NCI-H2029 (cell line): ENCODE measurements at places on chromosomes 1 and 21.
A peak's percentile ranks its signal among the peaks of the same experiment; 100 is the strongest.

GRCh38 chr1:85376356-85376755 is 88.6 kb downstream of the DDAH1 start:
- DNase-seq = no peak

- DNase-seq = no peak
These were observed 40.5 kb downstream of the PATJ start for GRCh38 chr1:61782771-61783170.

GRCh38 chr1:43206600-43207228 is 34.6 kb downstream of the CFAP57 start:
- DNase-seq = no peak

- DNase-seq = no peak
These were observed 29.1 kb upstream of the ZNF281 start for GRCh38 chr1:200438911-200439310.

DNA sequence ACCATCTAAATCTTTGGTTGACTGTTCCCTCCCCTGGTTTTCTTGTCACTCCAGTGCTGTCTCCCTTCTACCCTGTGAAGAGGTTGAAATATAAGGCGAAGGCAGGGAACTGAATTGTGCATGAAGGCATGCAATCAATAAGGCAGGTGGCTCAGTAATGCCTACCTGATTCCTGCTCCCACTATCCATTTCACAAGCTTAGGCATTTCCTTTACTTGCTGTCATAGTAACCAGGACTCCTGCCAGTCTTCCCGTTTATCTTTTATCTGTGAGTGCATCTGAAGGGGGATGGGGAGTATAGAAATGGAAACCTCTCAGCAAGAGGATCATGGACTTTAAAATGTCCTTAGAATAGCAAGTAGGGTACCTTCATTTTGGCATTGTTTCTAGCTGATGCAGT is 40.5 kb downstream of the MRPS6 start:
- peak; percentile 43 for DNase-seq

DNA sequence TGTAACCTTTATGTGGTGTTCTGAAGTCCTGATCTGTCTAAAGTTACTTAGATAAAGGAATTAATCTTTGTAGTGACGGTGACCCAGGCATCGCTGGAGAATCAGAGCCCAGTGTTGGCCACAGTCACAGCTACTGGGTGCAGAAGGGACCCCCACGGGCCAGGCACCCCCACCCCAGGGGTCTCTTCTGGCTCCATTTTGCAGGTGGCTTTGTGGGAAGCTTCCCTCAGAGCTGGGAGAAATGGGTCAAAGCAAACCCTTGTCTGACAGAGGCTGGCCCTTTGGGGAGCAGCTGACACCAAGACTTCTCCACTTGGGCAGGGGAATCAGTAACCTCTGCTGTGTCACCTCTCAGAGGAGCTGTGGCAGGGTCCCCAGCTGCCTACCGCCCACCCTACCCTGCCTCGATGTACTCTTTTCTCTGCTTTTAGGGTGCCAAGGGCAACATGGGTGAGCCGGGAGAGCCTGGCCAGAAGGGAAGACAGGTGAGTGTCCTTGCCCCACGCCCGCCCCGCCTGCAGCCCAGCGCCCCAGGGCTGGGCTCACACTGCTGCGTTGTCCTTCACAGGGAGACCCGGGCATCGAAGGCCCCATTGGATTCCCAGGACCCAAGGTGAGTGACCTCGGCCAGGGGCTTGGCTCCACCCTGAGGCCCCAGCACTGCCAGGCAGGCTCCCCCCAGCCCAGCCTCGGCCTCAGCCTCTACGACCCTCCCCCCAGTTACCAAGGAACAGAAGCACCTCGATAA is 17.7 kb downstream of the COL6A2 start:
- no peak for DNase-seq

DNA sequence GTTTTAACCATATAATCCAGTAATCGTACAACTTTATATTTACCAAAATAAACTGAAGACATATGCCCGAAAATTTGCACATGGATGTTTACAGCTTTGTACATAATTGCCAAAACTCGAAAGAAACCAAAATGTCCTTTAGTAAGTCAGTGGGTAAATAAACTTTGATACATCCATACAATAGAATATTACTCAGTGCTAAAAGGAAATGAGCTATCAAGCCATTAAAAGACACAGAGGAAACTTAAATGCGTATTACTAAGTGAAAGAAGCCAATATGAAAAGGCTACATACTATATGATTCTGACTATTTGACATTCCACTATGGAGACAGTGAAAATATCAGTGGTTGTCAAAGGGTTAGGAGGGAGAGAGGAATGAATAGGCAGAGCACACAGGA is 23.4 kb downstream of the GNG12 start:
- DNase-seq = no peak

GRCh38 chr1:98793136-98793535 is 131.6 kb downstream of the SNX7 start:
- no peak for DNase-seq

GRCh38 chr1:46605232-46605631 is 1.2 kb upstream of the MKNK1 start:
- no peak for DNase-seq

DNA sequence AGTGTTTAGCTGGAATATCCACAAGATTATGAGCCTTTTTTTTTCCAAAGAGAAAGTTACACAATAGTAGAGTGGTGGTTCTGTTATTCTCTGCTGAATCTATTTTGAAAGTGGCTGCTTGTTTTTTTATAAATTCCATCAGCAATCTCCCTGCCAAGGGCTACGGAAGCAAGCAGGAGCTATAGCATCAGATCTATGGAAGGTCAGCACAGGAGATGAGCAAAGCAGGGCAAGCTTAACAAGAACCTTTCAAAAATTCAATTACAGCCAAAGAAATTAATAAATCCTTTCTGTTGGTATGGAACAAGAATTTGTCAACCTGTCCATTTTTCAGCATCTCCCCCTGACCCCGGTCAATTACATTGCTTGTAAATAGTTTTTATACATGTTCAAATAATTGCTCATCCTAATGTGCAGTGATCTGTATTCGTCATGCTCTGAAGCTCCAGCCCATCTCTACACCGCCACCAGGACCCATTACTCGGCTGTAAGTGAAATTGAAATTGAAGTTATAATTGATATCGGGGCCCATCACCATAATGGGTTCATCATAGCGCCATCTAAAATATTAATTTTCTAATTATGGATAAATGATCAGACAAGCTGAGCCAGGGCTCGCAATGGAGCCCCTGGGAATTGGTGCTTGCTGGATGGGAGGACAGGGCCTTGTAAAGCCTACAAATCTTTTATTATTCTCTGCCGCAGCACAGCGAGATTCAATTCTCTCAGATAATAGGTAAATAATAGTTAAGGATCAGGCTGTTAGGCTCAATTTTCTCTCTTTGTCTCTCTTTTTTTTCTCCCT is 215.1 kb downstream of the ATG4C start:
- no peak for DNase-seq

DNA sequence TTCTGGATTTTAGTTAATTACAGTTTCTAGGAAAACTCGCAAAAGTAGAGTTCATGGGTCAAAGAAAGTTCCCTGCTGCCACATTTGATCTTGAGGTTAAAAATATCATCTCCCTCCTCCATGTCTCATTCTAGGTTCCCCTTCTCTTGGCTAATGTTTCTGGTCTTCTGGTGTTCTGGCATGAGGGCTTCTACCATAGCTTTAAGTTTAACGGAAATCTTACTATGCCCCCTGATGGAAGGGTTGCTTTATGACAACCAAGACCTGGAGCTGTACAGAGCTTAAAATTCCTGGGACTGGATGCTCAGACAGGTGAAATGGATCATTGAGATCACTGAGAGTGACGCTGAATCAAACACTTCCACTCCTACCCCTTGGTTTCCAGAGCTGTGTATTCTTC is 1881.7 kb downstream of the MRPL39 start:
- DNase-seq = no peak

DNA sequence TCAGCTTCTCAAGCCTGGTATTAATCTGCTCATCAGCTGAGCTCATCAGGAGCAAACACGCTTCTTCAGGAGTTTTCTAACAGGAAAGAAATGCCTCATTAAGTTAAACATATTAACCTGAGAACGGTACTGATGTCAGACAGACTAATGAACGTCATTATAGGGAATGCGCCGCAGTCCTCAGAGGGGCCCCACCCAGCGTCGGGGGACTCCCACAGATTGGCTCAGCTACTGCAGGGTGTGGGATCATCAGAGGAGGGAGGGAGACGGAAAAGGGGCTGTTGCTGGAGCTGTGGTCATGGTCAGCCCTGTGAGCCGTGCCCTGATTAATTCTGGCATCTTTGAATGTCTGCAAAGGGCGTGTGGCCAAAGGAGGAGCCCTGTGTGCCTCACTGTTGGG is 348.5 kb downstream of the PTPRU start:
- no peak for DNase-seq

- no peak for DNase-seq
These were observed 67.6 kb upstream of the HMCN1 start for GRCh38 chr1:185666582-185666981.

GRCh38 chr1:203638103-203638475 is 11.5 kb downstream of the ATP2B4 start:
- DNase-seq = peak; percentile 24

GRCh38 chr1:218347723-218348627 is 2.8 kb downstream of the TGFB2 start:
- DNase-seq = no peak

GRCh38 chr1:91053630-91054029 is 31.8 kb upstream of the ZNF644 start:
- no peak for DNase-seq

- DNase-seq = no peak
These were observed 120.3 kb downstream of the PTPRU start for GRCh38 chr1:29356663-29357062.

DNA sequence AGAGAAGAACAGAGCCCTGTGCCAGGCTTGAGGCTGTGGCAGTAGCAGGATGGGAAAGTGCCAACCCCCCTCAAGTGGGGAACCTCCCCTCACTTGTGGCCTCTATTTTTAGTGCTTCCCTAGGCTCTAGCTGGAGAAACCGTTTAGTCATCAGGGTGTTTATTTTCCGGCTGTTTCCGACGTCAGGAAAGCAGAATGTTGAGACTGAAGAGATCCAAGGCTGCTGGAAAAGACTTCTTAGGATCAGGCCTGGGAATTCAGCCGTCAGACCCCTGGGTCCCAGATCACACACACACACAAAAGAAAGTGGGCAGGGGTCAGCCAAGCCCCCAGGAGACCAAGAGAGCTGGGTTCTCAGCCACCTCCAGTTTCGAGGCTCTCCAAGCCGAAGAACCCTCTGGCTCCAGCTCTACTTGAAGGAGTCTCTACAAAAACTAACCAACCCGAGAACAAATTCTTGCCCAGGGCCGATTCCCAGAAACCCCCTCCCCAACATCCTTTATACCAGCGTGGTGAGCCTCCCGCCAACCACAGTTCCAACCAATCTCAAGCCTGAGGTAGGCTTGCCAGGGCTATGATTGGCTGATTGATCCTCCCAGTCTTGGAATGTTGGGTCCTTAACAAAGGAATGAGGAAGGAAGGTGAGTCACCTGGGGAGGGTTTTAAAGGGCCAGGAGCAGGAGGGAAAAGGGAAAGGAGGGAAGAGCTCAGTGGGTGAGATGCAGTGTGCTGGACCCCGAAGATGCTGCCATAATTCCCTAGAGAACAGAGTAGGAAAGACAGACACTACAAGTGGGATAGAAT is 2.5 kb upstream of the MEF2D start:
- peak; percentile 38 for DNase-seq

DNA sequence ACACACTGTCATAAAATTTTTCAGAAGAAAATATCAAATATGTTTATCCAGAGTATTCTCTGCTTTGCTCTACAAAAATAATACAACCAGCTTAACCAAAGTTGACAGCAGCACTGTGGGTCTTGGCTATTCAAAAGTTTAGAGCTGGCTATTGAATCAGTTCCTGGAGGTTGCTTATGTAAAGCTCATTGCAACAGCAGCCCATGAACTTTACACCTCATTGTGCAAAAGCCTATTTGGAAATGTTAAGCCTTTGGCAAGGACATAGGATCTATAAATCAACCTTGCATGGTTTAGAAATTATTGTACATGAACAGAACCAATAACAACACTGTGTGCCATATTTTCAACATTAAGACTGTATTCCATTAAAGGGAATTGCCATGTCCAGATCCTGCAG is 714.9 kb downstream of the ADGRL2 start:
- no peak for DNase-seq

GRCh38 chr21:44294391-44295162 is 5.3 kb upstream of the PFKL start:
- DNase-seq = no peak

GRCh38 chr1:24362396-24362795 is 43.2 kb downstream of the GRHL3 start:
- no peak for DNase-seq

GRCh38 chr1:211478801-211479578 is 13.0 kb downstream of the RD3 start:
- no peak for DNase-seq

DNA sequence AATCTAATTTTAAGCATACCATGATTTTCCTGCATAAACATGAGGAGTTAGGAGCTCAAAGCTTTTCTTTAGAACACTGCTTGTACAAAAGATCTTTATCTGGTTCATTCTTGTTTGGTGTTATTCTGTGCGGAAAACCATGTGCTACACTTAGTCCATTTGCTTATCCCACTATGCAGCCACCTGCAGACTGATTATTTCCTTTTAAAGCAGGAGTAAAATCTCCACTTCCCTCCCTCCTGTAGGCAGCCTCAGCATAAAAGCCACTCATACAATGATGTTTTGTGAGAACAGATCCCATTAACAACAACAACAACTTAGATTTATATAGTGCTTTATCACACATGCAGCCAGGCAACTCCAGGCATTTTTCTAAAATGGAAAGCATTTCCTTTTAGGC is 355.3 kb upstream of the NEGR1 start:
- DNase-seq = no peak

GRCh38 chr1:206535853-206536188 is 28.5 kb downstream of the RASSF5 start:
- DNase-seq = no peak

DNA sequence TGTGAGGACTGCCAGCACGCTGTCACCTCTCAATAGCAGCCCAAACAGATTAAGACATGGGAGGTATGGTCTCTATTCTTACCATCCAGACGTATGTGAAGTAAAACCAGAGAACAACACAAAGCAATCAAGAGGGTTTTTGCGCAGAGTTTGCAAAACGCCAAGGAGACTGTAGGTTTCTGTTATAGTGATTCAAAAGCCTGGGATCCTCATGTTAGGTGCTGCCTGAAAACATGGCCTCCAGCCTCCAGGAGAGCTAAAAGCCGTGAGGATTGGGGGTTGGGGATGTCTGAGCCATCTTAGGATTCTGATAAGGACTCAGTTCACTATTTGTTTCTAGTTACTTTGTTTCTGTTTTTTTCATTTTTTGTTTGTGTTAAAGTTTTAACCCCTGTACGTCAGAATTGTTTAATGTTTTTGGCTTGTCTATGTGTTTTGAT is 4.2 kb upstream of the CCT8 start:
- peak; percentile 68 for DNase-seq

- DNase-seq = no peak
These were observed 92.3 kb upstream of the COL6A1 start for GRCh38 chr21:45889256-45889655.

GRCh38 chr1:99681583-99681982 is 35.7 kb downstream of the PALMD start:
- DNase-seq = no peak

GRCh38 chr1:76925825-76926224 is 58.5 kb downstream of the ST6GALNAC5 start:
- no peak for DNase-seq
